Right atrium auricular region (tissue), 2 donors: ENCODE measurements at places on chromosomes 3 and 15. TPM values are rescaled to one million over a fixed set of nuclear protein-coding genes. Genes with fewer than 3 reads are reported as not detected.
A peak's percentile ranks its signal among the peaks of the same experiment; 100 is the strongest.

- H3K4me3 ChIP-seq = no peak overlapping the region
- DNase-seq = no peak
- H3K27ac ChIP-seq = no peak overlapping the region
- no peaks in the 10 kb centered on the region for H3K36me3 ChIP-seq
These were observed 542.6 kb downstream of the ZBBX start for GRCh38 chr3:166837535-166837934.

ENTPD3 gene
- 0.59 TPM for total RNA-seq

DNA sequence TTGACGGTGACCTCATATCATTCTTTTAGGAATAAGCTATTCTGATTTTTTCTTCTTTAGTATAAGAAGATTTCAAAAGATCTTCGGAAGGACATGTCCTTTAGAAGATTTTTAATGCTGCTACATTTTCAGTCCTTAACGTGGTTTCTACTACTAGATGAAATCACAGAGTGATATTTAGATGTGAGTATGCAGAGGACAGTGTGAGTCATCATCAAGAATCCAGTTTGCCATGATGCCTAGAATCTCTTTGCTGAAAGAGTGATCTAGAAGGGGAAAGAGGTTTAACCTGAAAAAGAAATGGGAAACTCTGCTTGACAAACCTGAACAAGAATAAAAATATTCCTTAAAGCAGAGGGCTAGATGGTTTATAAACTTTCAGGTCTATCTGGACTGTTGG lies 43.2 kb downstream of the SLC7A14 start:
- no peaks in the 10 kb centered on the region for H3K36me3 ChIP-seq
- no peaks in the 10 kb centered on the region for H3K4me1 ChIP-seq
- DNase-seq = no peak
- no peak overlapping the region for H3K4me3 ChIP-seq

DNA sequence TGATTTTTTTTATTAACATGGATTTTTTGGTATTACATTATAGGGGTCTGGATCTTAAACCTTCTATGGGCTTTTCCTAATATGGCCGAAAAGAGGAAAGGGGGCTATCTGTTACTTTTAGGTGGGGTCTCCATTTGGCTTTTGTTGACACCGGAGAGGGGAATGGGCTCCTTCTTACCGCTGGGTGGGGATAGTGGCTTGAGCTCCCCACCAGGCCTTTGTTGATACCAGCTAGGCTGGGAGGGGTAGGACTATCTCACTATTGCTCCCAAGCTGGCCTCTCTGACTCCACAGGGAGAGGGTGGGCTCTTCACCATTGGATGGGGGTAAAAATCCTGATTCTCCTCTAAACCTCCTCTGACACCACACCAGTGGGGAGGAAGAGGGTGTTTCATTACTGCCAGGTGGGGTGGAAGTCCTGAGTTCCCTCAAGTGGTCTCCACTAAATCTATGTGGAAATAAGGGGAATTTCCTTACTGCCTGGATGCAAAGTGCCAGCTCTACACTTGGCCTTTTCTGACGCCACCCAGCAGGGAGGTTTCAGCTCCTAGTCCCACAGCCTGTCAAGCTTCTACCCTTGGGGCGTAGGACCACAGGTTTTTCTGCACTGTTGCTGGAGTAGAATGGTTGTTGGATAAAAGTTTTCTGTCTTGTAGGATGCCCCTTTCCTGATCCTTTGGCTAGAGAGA lies 572.3 kb downstream of the MAGI1 start:
- DNase-seq = no peak
- no peak overlapping the region for H3K4me3 ChIP-seq
- H3K36me3 ChIP-seq = no peaks in the 10 kb centered on the region
- no peaks in the 10 kb centered on the region for H3K4me1 ChIP-seq

DNA sequence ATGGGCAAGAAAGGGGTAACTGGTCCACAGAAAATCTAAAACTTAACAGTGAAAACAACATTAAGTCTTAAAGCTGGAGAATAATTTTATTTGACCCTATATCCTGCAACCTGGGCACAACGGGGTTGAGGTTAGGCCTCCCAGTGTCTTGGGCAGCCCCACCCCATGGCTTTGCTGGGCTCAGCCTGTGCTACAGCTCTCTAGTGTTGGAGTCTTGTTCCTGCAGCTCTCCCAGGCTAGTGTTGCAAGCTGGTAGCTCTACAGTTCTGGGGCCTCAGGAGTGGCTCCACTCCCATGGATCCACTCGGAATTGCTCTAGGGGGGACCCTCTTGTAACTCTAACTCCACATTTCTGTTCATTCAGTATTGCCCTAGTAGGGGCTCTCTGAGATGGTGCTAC lies 24.9 kb upstream of the GNB4 start:
- H3K27me3 ChIP-seq = no peaks in the 10 kb centered on the region
- no peak for DNase-seq
- H3K4me1 ChIP-seq = no peaks in the 10 kb centered on the region
- no peaks in the 10 kb centered on the region for H3K36me3 ChIP-seq
- H3K4me3 ChIP-seq = no peak overlapping the region

GRCh38 chr3:192957441-192958021 lies 39.9 kb upstream of the MB21D2 start:
- peak overlapping the region; percentile 70 for H3K27ac ChIP-seq
- peaks cover 6% of the 10 kb centered on the region for H3K4me1 ChIP-seq
- H3K27me3 ChIP-seq = no peaks in the 10 kb centered on the region
- peak; percentile 86 for DNase-seq

- no peaks in the 10 kb centered on the region for H3K4me1 ChIP-seq
- H3K27ac ChIP-seq = no peak overlapping the region
- H3K27me3 ChIP-seq = no peaks in the 10 kb centered on the region
These were observed 460.6 kb upstream of the NR2F2 start for GRCh38 chr15:95869920-95870319.

GRCh38 chr15:75309711-75310110 lies 26.2 kb upstream of the COMMD4 start:
- H3K4me3 ChIP-seq = no peak overlapping the region
- H3K27me3 ChIP-seq = no peaks in the 10 kb centered on the region
- no peak for DNase-seq

HCN4 gene
- total RNA-seq = 45.3 TPM

DNA sequence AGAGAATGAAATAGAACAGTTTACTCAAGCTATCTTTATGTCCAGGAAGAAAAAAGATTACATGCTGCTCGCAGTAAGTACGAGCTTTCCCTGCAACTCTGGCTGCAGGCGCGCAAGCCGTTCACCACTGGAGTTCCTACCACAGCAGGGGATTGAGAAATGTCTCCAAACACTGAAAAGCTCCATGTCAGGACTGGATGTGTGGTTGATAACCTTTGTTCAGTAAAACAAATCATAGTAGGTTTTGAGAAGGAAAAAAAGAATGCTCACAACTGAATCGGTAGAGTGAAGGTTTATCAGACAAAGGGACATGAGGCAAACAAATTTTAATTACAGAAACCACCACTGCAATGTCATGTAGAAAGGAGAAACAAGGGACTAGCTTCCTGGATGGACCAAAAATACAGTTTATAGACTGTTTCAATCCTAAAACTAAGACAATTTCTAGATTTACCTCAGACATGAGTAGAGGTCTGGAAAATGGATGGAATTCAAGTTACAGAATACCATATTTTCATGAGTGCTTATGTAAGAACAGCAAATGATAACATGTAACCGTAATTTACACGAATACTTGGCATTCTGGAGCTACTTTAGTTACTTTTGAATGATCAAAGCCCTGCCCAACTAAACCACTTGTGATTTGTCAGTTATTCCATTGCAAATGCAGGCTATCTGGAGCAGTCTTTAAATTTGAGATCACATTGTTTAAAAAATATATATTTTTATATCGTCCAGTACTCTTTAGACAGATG lies 471.1 kb downstream of the SHQ1 start:
- no peak overlapping the region for H3K4me3 ChIP-seq
- no peak overlapping the region for H3K27ac ChIP-seq
- H3K27me3 ChIP-seq = no peaks in the 10 kb centered on the region
- H3K36me3 ChIP-seq = peaks cover 20% of the 10 kb centered on the region

AGBL1 gene
- not detected for total RNA-seq

DNA sequence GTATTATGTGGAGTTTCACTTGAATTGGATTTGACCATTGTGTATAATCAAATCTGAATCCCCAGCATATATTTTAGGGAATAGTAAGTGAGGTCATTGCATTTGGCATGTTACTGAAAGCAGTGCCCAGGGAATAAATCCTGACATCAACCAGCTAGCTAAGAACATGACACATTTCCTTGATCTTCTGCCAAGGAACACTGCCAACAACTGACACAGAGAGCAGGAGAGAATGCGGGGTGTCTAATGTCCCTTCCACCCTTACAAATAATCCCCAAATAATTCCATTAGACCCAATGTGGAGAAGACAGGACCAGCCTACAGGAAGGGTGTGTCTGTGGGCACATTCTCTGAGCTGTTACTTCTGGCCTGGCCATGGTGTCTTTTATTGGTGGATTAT lies 30.6 kb upstream of the UBE3A start:
- no peak for DNase-seq
- no peaks in the 10 kb centered on the region for H3K27me3 ChIP-seq
- H3K4me1 ChIP-seq = peaks cover 11% of the 10 kb centered on the region
- no peaks in the 10 kb centered on the region for H3K36me3 ChIP-seq
- no peak overlapping the region for H3K4me3 ChIP-seq

TERC gene
- total RNA-seq = 53.6 TPM

DNA sequence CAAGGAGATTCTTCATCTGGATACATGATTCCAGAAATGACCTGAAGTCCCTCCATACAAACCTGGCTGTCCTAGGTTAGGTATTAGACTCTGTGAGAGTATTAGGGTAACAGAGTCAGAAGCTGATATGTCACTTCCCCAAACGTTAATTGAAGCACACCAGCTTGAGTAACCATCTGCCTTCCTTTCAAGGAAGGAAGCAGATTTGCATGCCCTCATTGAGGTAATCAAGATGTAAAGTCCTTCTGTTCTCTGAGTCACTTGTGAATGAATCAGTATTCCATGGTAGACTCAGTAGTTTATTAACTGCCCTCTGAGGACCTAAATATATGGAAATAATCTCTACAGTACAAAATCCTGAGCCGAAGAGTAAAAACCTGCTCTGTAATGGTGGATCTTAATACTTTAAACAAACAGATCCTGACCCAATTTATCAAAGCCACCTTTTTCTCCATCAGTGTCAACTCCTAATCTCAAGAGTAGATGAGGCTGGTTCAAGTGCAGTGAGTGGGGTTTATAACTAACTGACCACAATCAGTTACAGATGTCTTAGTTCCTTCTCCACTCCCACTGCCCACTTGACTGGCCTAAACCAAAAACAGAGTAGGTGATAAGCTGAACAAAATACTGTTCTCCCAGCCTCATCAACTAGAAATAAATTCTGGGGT lies 246.2 kb upstream of the CHRM5 start:
- H3K36me3 ChIP-seq = no peaks in the 10 kb centered on the region
- no peaks in the 10 kb centered on the region for H3K27me3 ChIP-seq
- no peak overlapping the region for H3K4me3 ChIP-seq

DNA sequence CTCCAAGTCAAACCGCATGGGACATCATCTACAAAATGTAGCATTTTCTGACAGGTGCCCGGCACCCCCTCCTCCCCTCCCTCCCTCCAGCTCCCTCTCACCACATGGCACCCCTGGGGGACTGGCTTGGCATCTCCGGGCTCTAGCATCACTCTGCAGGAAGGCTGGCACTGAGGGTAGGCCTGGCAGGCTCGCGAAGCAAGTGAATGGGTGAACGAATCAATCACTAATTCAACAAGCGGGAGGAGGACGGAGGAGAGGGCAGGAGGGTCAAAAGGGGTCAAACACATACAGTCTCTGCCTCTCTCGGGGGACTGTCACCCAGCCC lies 155.7 kb downstream of the NUP210 start:
- peak overlapping the region; percentile 46 for H3K27ac ChIP-seq
- DNase-seq = no peak
- no peak overlapping the region for H3K4me3 ChIP-seq
- no peaks in the 10 kb centered on the region for H3K4me1 ChIP-seq
- no peaks in the 10 kb centered on the region for H3K27me3 ChIP-seq

GRCh38 chr3:42110631-42111030 lies 19.5 kb downstream of the TRAK1 start:
- H3K4me1 ChIP-seq = peaks cover 30% of the 10 kb centered on the region
- no peaks in the 10 kb centered on the region for H3K27me3 ChIP-seq
- H3K27ac ChIP-seq = no peak overlapping the region
- no peak for DNase-seq

DNA sequence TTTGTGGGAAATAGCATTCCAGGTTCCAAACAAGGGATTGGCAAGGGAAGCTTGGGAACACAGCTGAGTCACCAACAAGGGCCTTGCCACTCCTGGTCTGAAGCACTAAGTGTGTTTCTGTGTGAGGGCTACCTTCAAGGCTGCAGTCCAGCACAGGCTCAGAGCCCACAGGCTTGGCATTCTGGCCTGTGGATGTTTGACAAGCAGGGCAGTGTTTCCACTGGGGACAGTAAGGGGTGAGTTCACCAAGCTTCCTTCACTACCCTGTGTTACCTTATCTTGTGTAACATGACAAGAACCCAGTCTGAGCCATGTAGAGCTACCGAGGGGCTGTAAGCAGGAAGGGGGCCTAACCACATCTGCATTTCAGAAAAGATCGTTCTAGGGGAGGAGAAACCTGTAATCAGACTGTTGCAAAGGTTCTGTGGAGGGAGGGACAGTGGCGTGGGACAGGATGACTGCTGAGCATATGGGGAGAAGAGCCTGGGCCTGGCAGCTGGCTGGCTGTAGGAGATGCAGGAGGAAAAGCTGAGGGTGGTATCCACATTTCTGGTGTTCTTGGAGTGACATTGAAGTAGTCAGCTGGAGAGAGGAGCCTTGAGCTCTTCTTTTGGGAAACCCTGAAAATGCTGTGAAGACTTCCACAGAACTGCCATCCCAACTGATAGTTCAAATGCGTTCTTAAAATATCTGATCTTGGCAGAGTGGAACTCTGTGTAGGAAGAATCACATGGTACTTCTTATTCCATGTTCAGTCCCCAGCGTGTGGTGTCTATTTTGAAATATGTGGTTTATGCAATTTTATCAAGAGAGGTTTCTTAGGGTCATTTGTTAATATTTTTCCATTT lies 61.3 kb downstream of the CTDSPL start:
- H3K27me3 ChIP-seq = no peaks in the 10 kb centered on the region
- DNase-seq = no peak
- no peaks in the 10 kb centered on the region for H3K36me3 ChIP-seq
- H3K4me1 ChIP-seq = no peaks in the 10 kb centered on the region
- no peak overlapping the region for H3K4me3 ChIP-seq
- H3K27ac ChIP-seq = peak overlapping the region; percentile 84
